SHP77 (cell line): ENCODE measurements at places on chromosomes 1 and 21.

DNA sequence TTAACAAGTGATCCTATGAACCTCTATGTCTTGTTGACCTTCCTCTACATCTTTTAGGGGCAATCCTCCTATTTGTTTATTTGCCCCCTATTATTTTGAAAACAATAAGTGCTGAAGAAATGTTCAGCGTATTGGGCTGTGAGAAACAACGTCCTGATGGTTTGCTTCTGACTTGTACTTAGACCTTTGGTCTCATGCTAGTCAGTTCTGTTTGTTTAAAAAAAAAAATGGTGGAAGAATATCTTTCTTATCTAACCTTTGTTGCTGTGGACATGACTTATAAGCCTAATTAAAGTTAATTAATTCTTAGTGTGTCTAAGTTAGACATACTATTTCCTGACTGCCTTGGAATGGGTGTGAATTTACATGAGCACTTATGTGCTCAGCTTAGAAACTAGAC lies 20.7 kb downstream of the ATP1A1 start:
- no peak for DNase-seq

GRCh38 chr21:25649146-25649545 lies 10.1 kb downstream of the JAM2 start:
- DNase-seq = no peak

- no peak for DNase-seq
Measured at GRCh38 chr1:154758346-154758745, 111.7 kb downstream of the KCNN3 start.

DNA sequence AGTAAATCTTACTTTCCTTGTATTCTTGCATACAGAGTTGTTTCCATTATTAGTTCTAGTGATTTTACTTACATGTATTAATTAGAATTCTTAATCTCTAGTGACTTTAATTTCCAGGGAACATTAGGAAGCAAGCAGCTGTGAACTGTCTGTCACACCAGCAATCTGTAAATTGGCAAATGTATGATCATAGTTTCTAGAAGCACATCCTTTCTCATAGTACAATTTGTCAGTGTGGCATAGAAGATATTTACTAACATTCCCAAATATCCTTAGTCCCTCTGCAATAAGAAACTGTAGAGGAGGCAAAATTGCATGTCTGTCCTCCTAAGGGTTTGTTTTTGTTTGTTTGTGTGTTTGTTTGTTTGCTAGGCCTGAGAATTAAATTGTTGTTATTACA lies 17.0 kb upstream of the FMO1 start:
- no peak for DNase-seq

GRCh38 chr1:41935226-41935625 lies 16.5 kb upstream of the HIVEP3 start:
- no peak for DNase-seq

GRCh38 chr1:204714861-204715511 lies 29.4 kb upstream of the LRRN2 start:
- peak; percentile 66 for DNase-seq

DNA sequence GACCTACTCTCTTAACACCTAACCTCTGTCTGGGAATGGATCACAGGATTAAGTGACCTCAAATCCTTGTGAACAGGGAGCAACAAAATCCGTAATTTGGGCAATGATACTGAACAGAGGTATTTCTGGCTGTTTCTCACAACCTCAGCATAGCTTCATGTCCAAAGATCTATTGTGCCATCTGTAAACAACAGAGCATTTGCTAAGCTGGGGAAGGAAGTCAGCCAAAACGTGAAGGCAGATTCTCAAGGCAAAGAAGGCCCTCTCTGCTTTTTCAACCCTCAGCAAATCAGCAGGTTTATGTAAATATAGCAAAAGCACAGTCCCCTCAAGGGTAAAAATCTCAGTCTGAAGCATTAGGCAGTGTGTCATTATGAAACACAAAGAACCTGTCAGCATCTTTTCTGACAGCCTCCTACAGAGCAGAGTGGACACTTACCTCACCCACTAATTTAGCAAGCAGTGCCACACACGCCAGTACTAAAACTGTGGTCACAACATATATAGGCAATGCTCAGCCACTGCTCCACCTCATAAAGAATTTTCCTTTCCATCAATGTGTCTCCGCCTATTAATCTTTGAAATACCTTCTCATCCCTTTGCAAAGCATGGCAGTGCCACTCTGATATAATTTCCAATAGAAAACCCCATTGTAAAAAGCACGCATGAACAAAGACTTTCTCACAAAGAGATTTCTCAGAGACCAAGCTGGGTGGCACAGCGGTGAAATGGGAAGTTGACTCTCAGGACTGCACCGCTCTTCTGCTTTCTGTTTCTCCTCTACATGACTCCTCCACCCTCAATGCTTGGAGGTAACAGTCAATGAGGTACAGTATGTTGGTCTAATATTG lies 188.0 kb downstream of the RERE start:
- no peak for DNase-seq

- DNase-seq = no peak
Measured at GRCh38 chr1:113784104-113784779, 25.0 kb upstream of the PHTF1 start.

DNA sequence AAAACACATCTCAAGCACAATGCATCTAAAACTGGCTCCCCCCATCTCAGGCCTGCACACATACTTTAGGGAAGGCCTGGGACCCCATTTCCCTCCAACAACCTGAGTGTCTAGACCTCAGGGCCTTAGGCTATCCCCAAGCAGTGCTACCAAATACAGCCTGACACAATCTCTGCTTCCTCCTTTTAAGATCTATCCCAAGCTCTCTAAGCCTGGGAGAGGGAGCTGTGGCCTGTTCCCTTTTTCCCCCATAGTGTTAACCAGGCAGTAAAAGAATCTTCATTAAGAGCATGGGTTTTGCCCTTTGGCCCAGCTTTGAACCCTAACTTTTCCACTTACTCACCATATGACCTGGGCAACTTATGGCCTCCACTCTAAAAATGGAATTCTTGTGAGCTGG lies 10.8 kb upstream of the COL8A2 start:
- DNase-seq = no peak

DNA sequence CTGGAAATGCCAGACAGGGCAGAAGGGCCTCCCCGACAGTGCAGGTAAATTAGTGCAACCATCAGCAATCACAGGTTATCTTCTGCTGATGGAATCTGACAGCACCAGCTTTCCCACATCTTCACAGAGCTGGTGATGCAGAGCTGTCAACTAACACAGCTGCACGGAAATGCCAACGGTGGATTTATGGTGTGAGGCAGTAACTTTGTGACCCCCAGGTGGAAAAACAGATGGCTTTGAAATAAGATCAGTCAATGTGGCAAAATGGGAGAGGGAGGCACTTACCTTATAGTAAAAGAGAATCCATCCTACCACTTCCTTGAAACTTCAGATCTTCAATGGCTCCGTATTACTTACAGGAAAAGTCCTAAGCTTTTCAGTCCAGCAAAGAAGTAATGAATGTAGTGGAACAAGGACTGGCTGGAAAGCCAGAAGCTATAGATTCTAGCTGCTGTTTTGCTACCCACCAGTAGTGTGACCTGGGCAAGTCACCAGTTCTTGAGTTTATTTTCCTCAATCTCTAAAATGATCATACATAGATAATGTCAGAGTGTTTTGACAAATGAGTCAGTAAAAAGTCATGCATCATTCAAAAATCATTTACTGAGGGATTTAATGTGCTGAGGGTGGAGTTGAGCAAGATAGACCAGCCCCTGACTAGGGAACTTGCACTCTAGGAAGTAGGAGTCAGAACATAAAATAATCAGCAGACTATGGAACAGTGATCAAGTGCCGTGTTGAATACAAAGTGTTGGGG lies 245.7 kb upstream of the JUN start:
- peak; percentile 2 for DNase-seq

DNA sequence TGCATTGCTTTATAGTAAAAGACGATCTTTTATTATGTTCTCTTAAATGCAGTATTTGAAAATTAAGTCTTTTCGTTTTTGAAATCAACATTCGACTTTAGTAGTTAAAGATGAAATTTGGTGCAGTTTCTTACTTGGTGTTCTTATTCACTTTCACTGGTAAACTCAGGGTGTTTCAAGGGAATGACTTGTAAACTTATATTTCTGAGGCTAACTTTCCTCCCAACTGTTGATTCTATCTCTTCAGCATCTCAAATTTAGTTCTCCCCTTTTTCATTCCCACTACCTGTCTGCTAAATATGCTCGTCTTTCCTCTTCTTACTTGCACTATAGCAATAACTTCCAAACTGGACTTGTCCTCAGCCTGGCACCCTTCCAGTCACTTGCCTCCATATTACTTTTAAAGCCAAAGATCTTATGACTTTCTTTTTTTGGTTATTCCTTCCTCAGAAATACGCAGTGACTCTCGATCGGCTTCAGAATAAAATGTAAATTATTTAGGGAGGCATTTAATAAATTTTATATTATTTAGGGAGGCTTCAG lies 988 bp downstream of the SLC35A3 start:
- DNase-seq = no peak

DNA sequence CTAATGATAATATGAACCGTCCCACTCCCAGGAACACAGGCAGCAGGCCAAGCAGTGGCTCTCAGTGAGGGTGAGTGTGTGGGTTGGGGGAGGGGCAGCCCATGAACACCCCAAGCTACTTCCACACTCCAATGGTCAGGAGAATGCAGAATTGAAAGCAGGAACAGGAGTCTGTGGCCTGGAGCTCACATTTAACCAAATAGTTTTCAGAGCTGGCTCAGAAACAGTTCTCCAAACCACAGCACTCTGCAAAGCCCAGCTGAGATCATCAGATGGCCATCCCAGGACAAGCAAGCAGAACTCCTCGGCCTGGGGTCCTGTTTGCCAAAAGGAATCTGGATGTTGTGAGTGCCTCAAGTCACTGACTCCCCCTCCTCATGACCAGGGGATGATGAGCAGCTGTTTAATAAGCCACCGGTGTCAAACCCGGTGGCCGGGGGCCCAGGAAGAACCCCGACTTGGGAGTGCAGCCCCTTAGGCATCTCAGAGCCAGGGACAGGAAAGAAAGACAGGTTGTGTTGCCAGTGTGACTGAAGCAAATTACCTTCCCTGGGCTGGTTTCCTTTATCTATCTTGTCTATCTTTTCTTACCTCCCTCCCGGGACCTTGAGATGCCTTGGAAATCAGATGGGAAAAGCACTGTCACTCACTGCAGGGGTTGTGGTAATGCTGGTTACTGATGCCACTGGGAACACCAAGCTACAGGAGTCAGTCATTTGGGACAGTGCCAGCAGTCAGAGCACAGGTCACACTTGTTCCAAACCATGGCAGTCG lies 20.4 kb downstream of the DEGS1 start:
- no peak for DNase-seq

DNA sequence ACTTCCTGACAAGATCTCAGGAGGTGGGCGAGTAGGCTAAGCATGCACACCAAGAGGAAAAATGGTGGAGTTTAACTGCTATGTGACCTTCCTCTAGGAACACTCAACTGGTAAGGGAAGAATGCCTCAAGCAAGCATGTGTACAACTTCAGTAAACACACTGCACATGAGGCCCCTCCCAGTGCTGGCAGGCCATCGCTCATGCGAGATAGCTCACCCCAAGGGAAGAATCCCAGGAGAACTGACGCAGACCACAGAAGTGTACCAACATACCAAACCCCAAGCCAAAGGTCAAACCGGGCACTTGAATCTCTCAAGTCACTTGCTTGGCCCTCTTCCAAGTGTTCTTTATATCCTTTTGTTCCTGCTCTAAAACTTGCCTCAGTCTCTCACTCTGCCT lies 40.5 kb upstream of the GALNT2 start:
- no peak for DNase-seq

DNA sequence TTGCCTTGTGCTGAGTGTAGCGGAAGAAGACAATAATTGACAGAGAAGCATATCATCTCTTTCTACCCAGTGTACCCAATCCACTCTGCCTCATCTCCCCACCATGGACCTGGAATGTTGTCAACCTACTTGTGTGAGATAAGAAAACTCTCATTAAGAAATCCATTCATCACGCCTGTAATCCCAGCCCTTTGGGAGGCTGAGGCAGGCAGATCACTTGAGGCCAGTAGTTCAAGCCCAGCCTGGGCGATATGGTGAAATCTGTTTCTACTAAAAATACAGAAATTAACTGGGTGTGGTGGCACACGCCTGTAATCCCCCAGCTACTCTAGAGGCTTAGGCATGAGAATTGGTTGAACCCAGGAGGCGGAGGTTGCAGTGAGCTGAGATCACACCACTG lies 209.6 kb downstream of the PBX1 start:
- DNase-seq = no peak

DNA sequence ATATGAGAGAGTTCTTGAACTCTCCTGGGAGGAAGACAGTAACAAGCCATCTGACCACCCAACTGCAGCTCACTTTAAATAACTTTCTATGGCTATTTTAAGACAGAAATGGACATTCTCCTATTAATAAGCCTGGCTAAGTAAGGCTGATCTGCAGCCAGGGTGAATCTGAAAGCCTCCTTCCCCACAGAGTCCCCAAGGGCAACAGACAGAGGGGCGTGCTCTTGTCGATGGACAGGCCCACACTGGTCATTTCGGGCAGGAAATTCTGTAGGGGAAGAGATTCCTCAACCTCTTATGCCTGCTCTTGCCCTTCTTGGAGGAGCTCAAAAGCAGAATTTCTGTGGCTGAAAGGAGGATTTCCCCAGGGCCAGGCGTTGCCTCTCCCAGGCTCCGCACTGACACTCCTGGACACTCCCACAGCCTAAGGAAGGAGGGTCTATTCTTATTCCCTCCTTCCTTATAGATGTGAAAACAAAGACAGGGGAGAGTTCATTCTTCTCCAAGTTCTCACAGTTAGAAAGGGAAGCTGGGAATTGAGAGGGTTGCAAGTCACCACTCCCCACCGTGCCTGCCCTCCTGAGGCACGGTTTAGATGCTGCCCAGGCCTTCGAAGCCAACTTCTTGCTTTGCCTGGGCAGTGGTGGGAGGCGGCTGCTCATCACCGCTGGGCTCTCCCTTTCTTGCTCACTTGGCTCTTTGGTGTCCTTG lies 17.9 kb upstream of the KANK4 start:
- no peak for DNase-seq

DNA sequence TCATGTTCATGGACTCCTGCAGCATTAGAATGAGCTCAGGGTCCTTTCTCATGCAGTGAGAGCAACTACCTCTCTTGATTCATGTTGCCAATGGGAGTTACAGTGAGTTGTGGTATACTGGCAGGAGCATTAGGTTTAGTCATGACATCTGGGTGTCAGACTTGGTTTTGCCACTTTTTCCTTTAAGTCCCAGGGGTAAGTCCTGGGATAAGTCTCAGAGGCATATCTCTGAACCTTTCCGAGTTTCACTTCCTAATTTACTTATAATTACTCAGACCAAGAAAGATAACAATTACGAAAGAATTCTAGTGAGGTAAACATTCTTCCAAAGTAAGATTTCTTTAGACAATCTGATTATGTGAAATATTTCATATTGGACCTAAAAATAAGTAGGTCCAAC lies 606.0 kb downstream of the SMYD3 start:
- no peak for DNase-seq

GRCh38 chr1:152024223-152024622 lies 12.6 kb downstream of the S100A11 start:
- DNase-seq = no peak

DNA sequence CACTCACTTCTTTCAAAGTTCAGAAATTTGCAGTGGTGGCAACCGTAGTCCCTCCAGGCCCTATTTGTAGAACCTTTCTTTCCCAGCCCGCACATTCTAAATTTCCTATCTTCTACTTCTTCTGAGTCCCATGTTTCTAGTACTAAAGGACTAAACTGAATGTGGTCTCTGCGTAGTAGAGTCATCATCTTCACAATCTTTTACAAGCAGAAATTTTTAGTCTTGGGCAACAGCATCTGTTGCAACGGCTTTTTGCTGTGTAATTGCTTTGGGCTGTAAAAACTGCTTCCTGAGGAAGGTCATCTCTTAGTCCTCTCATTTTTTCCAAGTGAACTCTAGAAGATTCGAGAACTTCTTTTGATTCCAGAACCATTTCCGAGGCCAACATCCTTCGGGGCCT lies 23.9 kb downstream of the VAV3 start:
- DNase-seq = no peak
